ENCODE measurements at places on chromosomes 5 and 9.

DNA sequence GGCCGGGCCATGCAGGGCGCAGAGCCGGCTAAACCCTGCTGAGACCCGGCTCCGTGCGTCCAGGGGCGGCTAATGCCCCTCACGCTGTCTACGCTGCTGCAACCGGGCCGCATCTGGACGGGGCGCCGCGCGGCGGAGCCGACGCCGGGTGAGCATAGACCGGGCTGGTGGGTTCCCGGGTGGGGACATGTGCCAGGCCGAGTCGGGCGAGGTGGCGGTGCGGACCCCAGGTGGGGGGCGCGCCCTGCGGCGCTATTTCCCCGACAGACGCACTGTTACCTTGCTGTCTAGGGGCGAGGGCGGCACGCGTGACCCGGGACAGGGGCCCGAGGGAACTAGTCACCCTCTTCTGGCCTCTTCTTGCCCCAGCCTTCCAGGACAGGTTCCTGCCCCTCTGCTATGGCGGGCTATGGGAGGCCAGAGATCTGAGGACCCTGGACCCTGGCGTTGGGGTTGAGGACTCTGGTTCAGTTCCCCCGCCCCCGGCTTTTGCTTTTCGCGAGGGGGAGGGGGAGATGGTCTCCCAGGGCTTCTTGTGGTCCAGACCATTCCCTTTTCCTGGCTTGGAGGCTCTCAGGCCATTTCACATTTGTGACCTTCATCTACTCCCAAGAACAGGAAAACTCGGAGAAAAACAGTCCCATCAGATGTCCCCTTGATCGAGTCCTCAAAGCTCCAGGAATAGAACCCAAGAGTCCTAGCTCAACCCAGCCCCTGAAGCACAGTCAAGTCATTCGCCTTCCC lies 536 bp downstream of the SLC27A4 start:
- DNase-seq = no peak

GRCh38 chr9:113467183-113467582 lies 3.7 kb downstream of the RGS3 start:
- DNase-seq = no peak

DNA sequence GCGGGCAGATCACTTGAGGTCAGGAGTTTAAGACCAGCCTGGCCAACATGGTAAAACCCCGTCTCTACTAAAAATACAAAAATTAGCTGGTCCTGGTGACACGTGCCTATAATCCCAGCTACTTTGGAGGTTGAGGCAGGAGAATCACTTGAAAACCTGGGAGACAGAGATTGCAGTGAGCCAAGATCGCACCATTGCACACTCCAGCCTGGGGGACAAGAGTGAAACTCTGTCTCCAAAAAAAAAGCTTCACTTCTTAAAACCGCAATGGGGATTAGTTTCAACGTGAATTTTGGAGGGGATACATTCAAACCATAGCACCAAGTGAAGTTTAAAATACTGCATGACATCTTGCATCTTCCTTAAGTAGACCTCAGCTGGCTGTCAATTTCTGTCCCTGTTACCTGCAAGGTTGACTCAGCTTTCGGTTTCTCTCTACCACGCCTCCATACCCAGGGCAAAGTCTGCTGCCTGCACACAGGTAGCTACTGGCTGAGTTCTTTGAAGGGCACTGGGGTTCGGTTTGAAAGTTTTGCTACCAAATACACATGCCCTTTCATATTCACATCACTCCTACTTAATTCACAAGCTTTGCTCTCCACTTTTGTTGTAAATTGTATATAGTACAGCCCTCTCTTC lies 69.3 kb downstream of the KIAA1958 start:
- no peak for DNase-seq

- no peak for DNase-seq
These were observed 63.3 kb downstream of the FREM1 start for GRCh38 chr9:14846871-14847311.

DNA sequence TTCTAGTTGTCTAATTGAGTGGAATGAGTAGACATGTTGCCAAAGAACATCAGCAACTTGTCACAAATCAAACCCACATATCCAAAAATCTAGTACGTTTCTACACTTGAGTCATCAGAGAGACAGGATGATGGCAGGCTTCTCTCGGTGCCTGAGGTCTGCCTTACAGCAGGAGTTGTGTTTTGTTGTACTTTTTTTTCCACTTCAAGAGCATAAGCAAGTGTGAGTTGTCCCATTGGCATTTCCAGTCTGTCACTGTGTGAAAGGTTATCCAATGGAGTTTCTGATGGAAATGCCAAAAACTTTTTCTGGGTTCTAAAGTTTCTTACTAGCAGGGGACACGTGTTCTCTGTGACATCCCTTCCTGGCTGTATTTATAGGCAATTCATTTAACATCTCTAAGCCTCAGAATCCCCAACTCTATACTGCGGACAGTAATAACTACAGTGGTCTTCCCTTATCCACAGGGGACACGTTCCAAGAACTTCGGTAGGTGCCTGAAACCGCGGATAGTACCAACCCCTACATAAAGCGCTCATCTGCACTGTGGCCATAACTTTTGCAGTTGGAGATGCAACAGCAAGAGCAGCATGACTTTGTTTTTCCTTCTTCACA lies 246.5 kb downstream of the SYK start:
- DNase-seq = no peak

DNA sequence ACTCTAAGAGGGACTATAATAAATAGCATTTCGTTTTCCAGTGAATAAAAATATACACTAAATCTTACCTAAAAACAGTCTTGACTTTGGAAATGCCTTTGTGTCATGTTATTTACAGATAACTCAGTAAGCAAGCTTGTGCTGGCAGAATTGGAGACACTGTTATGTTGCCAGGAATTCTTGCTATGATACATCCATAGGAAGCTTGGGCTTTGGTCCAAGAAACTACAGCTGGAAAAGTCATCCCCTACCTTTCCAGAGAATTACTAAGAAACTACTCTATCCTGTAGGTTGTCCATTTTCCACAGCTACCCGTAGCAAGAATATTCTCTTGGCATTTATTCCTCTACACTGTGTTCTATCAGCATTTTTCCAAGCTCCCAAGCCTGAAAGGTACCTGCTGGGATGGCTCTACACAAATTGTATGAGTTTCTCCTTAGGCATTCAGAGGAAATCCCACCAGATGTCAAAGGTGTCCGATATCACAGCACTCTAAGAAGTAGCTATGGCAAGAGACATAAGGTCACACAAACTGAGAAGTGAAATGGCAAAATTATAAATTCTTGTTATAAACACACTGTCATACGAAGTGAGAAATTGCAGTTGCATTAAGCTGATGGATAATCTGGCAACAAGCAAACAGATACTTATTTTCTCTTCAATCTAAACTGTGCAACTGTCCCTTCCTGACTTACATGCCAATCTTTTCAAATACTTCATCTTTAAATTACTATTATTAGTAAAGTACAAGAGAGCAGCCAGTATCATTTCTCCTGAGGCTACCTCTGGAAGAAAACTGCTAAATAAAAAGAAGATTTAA lies 68.5 kb downstream of the MCTP1 start:
- DNase-seq = peak; percentile 34

- no peak for DNase-seq
These were observed 5.2 kb upstream of the SLC22A5 start for GRCh38 chr5:132364319-132364718.

- DNase-seq = no peak
These were observed 31.0 kb upstream of the NR3C1 start for GRCh38 chr5:143434261-143435209.

DNA sequence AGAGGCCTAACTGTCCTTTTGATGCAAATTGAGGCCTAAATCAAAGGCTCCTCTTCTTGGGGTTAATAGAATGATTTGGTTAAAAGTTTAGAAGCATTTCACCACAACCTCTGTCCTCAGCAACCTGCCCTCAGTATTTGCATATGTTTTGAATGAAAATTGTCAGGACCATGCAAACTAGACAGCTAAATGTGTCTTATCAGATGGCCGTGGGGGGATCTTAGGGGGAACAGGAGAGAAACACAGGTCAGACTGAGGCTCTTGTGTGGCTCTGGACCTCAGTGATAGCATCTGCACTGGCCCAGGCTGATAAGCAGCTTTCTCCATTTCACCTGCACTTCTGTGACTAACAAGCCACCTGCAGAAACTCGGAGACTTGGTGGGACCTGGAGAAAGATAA lies 49.0 kb downstream of the FOXI1 start:
- no peak for DNase-seq

DNA sequence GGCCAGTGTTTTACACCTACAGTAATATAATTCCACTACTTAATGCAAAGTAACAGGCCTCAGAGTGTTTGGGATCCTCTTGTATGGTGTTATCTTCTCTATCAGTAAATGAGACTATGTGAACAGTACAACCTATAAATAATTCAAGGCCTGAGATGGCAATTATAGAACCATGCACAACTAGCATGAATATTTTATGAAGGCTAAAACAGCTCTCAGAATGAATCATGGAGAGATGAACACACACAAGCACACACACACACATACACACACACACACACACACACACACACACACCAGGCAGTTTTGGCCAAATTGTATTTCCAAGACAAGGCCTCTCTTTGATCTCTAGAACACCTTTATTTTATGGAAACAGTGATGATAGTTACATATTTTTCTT lies 224.9 kb downstream of the EBF1 start:
- no peak for DNase-seq

GRCh38 chr9:126615791-126616447 lies 2.2 kb downstream of the LMX1B start:
- no peak for DNase-seq

- DNase-seq = peak; percentile 76
These were observed 1.7 kb downstream of the SH3PXD2B start for GRCh38 chr5:172452398-172453205.

DNA sequence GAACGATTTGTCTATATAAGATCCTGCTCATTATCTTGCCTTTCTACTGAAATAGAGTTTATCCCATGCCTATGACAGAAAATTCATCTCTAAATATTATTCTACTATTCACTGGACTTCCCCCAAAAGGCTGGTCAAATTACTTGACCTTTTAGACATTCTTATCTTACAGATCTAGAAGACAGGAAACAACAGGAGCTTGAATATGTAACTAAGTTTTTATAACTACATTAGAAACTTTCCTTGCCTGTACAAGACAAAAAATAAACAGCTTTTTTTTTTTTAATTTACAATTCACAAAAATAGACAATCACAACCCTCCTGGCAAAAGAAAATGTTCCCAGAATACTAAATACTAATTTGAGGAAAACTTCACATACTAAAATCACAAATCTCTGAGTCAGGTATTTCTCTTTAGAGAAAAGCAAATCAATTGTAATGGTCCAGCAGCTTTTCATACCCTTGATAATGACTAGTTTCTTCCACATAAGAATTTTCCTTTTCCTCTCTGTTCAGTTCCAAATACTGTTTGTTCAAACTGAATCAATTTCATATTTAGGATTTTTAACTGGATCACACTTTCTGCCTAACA lies 68.6 kb downstream of the MLLT3 start:
- no peak for DNase-seq

GRCh38 chr5:7747728-7748127 lies 103.2 kb downstream of the CFAP90 start:
- DNase-seq = no peak

DNA sequence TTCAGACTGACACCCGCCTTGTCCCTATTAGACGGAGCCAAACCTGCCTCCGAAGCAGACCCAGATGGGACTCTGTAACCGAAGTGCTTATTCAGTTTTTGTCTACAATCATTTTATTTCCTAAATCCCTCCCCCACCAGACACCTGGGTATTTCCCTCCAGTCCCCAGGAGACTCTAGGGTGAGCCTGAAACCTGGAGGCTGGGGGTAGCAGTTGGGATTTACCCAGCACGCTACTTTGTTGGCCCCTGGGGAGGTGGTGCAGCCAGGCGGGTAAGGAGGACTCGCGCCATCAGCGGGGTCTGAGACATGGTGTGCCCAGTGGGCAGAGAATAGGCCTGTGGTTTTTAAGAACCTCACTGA lies 1.3 kb upstream of the LHX2 start:
- no peak for DNase-seq

- DNase-seq = no peak
These were observed 30.3 kb downstream of the CAST start for GRCh38 chr5:96692441-96692840.

DNA sequence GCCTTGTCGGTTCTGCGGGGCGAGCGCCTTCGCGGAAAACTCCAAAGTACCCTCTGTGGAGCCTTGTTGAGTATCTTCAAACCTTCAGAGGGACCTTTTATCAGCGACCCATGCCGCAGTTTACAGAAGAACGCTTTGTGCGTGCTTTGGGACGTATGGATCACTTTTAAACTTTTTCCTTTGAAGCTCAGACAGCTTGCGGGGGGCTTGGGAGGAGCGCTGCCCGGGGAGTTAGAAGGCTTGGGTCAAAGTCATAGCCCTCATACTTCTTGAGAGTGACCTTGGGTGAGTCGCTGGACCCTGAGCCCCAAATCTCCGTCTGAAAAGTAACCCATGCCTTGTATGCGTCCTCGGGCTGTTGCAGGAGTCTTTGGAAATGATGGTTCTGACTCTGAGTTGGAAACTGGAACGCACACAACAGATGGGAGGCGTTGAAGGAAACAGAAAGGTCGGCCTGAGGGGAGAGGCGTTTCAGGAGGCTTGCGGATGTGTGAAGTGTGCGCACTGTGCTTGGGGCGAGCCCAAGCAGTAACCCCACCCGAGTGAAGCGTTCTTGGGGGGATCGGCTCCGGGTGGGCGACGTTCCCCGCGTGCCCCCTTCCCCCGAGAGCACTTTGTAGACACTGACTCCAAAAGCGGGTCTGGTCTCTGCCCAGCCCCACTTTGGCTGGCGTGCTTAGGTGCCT lies 661 bp upstream of the SLC25A51 start:
- DNase-seq = peak; percentile 70

GRCh38 chr9:132957805-132958204 lies 13.4 kb upstream of the TSC1 start:
- no peak for DNase-seq

GRCh38 chr9:131994364-131995125 lies 85.1 kb downstream of the MED27 start:
- DNase-seq = no peak

DNA sequence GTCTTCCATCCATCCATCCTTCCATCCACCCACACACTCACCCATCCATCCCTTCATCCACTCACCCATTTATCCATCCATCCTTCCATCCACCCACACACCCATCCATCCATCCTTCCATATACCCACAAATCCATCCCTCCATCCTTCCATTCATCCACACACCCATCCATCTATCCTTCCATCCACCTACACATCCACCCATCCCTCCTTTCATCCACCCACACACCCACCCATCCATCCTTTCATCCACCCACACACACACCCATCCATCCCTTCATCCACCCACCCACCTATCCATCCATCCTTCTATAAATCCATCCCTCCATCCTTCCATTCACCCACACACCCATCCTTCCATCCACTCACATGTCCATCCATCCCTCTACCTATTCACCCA lies 23.6 kb downstream of the DRD1 start:
- DNase-seq = no peak

- no peak for DNase-seq
These were observed 2.6 kb downstream of the NKD2 start for GRCh38 chr5:1011226-1011631.

DNA sequence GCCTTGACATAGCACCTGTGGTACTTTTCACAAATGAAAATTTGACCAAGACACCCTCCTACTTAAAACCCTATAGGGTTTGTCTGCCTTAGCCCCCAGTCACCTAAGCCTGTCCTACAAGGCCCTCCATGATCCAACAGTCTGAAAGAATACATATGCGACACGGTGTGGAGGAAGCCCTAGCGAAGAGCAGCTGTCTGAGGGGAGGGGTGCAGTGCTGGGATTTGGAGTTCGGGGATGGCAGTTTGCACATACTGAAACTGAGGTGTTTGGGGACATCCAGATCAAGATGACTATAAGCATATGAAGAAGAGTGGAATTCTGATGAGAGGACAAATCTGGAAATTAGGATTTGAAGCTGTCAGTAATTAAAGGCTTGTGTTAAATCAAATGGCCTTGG lies 7.2 kb upstream of the MYORG start:
- no peak for DNase-seq
